ENCODE measurements at places on chromosomes 7 and 10. TPM values are rescaled to one million over a fixed set of nuclear protein-coding genes. Genes with fewer than 3 reads are reported as not detected.

PDGFA gene
- total RNA-seq: 6.3 TPM

NKX2-3 gene
- total RNA-seq: 0.12 TPM

GPR22 gene
- not detected for total RNA-seq

RELN gene
- total RNA-seq: 1.0 TPM

TUBAL3 gene
- not detected for total RNA-seq

HOXA9 gene
- 66.1 TPM for total RNA-seq

SPAM1 gene
- not detected for total RNA-seq

LEP gene
- not detected for total RNA-seq

ANKIB1 gene
- 56.9 TPM for total RNA-seq

SEMA3C gene
- 116 TPM for total RNA-seq

HOXA6 gene
- 3.7 TPM for total RNA-seq

SLC39A12 gene
- total RNA-seq: not detected

GHRHR gene
- total RNA-seq: not detected

FBXL13 gene
- 0.59 TPM for total RNA-seq

C7orf57 gene
- 0.62 TPM for total RNA-seq

GSTO2 gene
- total RNA-seq: 0.20 TPM

ALDH18A1 gene
- total RNA-seq: 79.4 TPM

CPN1 gene
- total RNA-seq: not detected

STEAP1B gene
- total RNA-seq: 1.2 TPM

CC2D2B gene
- not detected for total RNA-seq

SFMBT2 gene
- 2.0 TPM for total RNA-seq

OR2A5 gene
- not detected for total RNA-seq

CFAP58 gene
- total RNA-seq: 1.0 TPM

HOXA5 gene
- total RNA-seq: 0.69 TPM

CCL26 gene
- total RNA-seq: 33.9 TPM

SP8 gene
- not detected for total RNA-seq

PRSS1 gene
- not detected for total RNA-seq

FEZF1 gene
- total RNA-seq: not detected

SORBS1 gene
- 0.57 TPM for total RNA-seq

ANKRD61 gene
- 1.2 TPM for total RNA-seq

PLEKHS1 gene
- 1.0 TPM for total RNA-seq

PTPRZ1 gene
- not detected for total RNA-seq

CYP17A1 gene
- not detected for total RNA-seq

STAG3 gene
- total RNA-seq: 8.3 TPM

AKR1C4 gene
- not detected for total RNA-seq

GBX1 gene
- not detected for total RNA-seq

VSIR gene
- total RNA-seq: 17.1 TPM
